ENCODE measurements at places on chromosomes 12 and 14.

- DNase-seq: no peak
These were observed 17.1 kb downstream of the SYT1 start for GRCh38 chr12:78881685-78882084.

GRCh38 chr12:63888908-63889635 is 44.6 kb downstream of the SRGAP1 start:
- peak; percentile 53 for DNase-seq

DNA sequence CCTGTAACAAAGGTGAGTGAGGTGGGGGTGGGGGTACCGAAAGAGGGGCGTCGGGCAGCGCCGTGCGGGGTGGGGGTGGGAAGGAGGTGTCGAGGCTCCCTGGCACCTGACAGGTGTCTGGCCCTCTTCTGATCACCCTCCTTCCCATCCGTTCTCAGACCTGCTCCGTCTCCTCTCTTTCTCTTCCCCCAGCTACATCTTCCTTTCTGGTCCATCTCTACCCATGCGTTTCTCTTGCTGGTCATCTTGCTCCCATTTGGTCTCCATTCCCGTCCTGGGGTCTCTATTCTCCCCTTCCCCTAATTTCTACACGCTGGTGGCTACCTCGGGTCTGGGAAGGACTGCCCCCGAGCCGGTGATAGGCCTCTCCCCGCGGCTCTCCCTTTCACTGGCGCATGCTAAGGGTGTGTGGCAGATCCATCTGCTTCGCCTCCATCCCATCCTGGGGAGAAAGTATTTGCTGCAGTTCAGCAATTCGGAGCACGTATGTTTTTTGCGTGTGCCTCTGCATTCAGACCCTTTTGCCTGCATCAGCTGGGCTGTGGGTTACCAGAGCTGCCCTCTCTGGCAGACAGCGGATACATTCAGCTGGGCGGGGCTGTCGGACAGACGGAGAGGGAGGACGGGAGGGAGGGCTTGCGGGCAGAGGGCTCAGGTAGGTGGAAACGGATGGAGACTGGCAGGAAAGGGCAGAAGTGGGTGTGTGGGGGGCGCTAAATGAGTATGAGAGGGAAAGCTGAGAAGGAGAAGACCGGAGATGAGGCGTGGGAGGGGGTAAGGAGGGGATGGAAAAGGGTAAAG is 730 bp downstream of the CLSTN3 start:
- DNase-seq: no peak

- DNase-seq: no peak
These were observed 2.6 kb upstream of the TAMALIN start for GRCh38 chr12:52004042-52004648.

DNA sequence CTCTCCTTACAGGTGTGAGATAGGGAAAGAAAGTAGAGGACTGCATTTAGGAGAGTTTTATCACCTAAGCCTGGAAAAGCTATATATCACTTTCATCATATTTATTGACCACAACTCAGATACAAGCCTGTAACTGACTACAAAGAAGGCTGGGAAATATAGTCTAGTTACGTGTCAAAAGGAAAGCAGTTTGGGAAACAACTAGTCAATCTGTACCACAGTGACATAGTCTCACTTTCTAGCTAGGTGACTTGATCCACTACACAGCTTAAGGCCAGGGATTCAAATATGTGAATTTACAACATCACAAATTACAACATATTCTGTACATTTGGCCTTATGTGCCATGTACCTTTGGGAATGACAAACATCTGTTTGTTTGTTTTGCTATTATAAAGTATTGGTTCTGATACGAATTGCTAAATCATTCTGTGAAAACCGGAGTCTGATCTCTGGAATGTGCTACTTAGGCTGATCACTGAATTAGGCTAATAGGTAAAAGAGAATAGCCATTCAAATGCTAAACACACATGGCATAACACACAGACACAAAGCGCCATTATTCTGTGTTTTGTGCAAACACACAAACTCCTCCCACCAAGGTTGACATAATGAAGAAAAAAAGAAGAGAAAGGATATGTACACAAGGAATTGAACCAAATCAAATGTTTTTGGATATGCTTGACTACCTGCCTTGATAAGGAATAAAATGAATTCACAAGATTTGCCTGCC is 279.8 kb downstream of the DUSP6 start:
- no peak for DNase-seq

DNA sequence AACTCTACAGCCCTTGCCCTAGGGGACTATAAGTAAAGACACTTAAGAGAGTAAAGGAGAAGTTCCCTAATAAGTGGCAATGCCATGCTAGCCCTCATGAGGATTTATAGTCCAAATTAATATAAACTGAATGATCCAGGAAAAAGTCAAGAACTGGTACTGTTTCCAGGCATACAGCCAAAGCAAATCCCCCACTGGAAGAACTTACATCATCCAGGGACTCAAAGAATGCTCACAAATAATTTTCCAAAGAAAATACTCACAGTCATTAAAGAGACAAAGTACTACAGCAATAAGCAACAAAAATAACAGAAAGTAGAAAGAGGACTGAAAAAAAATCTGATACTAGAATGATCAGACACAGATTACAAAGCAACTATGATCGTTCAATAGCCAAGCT is 79.7 kb upstream of the RAP1B start:
- peak; percentile 50 for DNase-seq

All from non-pigmented ciliary epithelial cell (primary cell).